ENCODE measurements at places on chromosomes 13 and 19.

GRCh38 chr19:40724855-40725254 lies 7.9 kb downstream of the ITPKC start:
- DNase-seq, result no peak

GRCh38 chr13:30308548-30308947 lies 1.2 kb upstream of the KATNAL1 start:
- no peak for DNase-seq

- no peak for DNase-seq
Measured at GRCh38 chr19:33374236-33374714, 766 bp downstream of the CEBPG start.

GRCh38 chr13:110662091-110662490 lies 43.8 kb downstream of the CARS2 start:
- no peak for DNase-seq

DNA sequence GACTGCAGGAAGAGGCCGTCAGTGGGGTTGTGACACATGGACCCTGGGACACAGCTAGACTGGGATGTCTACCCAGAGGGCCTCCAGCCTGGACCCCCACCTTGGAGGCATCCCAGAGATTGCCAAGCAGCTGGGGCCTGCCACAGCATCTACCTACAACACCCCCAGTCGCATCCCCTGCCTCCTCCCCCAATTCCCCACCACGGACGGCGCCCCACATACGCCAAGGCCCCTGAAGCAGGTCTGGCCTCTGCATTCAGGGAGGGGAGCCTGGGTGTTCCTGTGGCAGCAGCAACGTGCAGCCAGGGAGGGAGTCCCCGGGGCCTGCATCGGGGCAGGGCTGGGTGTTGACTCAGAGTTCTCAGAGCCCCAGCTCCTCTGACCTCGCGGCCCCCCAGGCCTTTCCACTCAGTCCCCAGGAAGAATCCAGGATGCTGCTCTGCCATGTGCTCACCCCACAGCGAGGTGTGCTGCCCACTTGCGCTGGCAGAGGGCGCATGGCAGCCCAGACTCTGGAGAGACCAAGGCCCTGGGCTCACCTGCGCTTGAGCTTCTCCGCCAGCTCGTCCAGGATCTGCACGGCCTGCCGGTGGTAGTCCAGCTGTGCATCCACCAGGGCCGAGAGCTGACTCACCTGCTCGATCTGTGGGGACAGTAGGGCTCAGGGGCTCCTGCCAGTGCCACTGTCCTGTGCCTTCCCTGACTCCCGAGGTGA lies 19.6 kb downstream of the MPND start:
- no peak for DNase-seq

DNA sequence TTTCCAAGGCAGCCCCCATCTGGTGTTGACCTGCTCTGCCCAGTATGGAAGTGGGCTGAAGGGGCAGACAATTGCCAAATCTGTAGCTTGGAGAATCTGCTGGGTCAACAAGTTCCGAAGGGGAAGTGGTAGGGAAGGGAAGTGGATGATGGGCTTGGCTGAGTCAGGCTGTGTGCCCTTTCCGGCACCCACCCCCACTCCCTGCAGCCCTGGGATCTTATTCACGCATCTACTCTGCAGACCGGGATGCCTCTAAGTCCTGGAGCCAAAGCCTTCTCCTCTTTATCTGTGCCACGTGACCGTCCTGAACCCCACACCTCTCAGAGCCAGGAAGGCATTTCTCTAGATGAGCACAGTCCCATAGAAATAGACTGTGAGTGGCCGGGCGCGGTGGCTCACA lies 7.5 kb upstream of the C5AR2 start:
- peak; percentile 31 for DNase-seq

- DNase-seq, result no peak
Measured at GRCh38 chr13:30126903-30127428, 180.4 kb downstream of the KATNAL1 start.

- no peak for DNase-seq
Measured at GRCh38 chr13:41563341-41563983, 106.1 kb downstream of the RGCC start.

DNA sequence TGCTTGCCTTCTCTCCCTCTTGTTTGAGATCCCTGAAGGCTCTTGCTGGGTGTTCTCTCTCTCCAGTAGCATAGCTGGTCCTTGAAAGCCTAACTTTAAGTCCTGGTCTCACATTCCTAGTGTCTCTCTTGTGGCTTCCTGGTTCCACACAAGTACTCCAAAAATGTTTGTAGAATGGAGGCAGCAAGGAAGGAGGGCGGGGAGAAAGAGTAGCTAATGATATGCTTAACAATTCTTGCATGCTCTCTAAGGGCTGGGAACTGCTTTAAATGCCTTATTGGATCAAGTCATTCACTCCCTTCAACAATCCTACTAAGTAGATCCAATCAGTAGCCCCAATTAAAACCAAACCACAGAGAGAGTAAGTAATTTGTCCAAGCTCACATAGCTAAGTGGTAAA lies 357.3 kb downstream of the KLF5 start:
- no peak for DNase-seq

- DNase-seq, result no peak
Measured at GRCh38 chr19:49335784-49336481, 727 bp downstream of the CD37 start.

- no peak for DNase-seq
Measured at GRCh38 chr19:43682824-43683661, 13.1 kb upstream of the PLAUR start.

DNA sequence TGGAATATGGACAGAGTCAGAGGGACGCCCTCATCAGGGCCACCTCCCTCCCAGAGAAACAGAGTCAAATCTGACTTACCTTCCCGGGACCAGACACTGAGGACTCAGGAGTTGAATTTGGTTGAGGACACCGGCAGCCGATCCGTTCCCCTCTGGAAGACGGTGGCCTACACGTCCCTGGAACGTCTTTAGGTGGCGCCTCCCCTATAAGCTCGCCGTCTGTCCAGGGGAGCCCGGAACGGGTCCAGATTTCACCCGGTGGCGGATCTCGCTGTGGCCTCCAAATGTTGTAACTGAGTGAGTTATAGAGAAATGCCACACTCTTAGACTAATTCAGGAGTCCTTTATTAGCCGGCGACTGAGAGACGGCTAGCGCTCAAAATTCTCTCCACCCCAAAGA lies 9.0 kb downstream of the TNFSF14 start:
- no peak for DNase-seq

DNA sequence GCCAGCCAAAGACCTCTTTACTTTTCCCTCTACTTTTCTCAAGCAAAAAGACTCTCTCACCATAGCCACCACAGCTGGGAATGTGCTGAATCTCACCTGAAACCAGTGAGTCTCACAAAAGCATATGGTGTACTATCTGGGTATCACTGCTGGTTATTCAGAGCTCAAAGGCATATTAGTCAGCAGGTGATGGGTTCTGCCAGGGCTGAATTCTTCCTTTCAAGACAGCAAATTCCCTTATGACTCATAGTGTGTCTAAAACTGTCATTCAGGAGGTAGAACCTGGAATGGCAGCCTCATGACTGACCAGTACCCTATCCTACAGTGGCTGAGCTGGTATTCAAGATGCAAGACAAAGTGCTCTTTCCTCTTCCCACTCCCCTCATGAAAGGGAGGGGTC lies 2859.1 kb downstream of the PCDH9 start:
- no peak for DNase-seq

- no peak for DNase-seq
Measured at GRCh38 chr13:25882466-25883357, 169.1 kb downstream of the SHISA2 start.

DNA sequence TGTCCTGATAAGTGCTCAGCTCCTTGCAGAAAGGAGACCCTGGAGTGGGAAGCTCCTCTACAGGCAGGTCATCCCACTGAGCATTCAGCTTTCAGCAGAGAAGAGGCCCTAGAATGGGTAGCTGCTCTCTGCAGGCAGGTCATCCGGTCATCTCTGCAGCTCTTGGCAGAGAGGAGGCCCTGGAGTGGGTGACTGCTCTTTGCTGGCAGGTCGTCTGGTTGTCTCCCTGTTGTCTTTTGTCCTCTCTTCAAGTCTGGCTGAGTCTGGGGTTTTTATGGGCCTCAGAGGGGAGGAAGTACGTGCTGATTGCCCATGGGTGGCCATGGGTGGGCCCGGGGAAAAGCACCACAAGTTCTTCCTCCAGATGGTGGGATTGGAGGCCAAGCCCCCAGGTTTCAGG lies 250.3 kb upstream of the EDNRB start:
- DNase-seq, result no peak

- no peak for DNase-seq
Measured at GRCh38 chr19:2062389-2062729, 11.3 kb upstream of the MKNK2 start.

- DNase-seq, result no peak
Measured at GRCh38 chr13:100275746-100276145, 186.9 kb downstream of the PCCA start.

DNA sequence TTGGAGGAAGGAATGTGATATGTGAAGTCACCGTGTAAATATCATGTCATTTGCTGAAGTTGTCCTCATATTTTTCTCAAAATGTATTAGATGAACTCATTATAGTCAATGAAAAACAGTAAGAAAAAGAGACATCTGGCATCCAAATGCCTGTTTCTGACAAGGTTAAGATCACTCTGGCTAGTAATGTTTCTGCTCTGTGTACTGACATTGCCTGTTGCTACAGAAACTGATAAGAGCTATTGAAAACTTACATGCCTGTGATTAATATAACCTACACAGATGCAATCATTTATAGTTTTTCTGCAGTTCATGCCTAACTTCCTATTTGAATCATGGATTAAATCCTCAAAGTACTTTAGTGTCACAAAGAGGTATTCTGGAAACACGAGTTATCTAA lies 249.8 kb downstream of the NBEA start:
- no peak for DNase-seq

GRCh38 chr13:93244918-93245280 lies 18.3 kb downstream of the GPC6 start:
- no peak for DNase-seq

DNA sequence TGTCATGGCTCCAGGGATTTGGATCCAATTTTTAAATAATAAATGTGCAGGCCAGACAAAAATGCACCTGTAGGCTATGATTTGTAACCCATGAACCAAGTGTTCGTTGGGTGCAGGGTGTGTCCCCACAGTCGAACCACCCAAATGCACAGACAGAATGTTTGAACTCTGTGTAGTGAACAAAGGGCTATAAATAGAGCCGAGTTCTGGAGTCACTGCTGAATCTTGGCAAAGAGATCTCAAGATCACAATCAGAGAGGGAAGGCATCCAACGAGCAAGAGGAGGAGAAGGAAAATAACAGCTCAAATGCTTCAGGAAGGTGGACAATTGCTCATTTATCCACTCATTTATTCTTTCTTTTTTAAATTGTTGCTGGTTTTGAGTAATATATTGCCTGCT lies 547.9 kb downstream of the FGF9 start:
- no peak for DNase-seq

- no peak for DNase-seq
Measured at GRCh38 chr13:24625870-24626849, 54.0 kb upstream of the ATP12A start.

DNA sequence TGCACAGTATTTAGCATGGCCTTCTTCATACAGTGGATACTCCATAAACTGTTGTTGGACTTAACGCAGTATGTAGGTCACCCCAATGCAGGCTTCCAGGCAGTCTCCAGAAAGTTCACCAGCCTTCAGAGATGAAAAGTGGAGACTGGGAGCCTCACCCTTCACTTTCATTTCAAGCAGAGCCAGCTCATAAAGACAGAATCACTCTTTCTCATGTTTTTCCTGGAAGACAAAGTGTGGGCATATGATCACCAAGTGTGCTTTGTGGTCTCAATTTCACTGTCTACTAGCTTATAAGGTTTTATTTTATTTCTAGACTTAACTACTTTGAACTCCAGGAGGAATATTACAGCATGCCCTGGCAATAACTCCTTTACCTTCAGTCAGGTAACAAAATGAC lies 26.3 kb upstream of the TNFSF11 start:
- no peak for DNase-seq

GRCh38 chr19:14113762-14114414 lies 3.7 kb downstream of the PRKACA start:
- DNase-seq, result no peak

GRCh38 chr13:59776924-59777690 lies 386.6 kb downstream of the DIAPH3 start:
- no peak for DNase-seq

- DNase-seq, result no peak
Measured at GRCh38 chr13:43335764-43336163, 312.4 kb downstream of the DNAJC15 start.

GRCh38 chr19:51572908-51573307 lies 1.8 kb downstream of the ZNF175 start:
- DNase-seq, result no peak

- DNase-seq, result no peak
Measured at GRCh38 chr19:55179606-55180484, at the start of gene SYT5. SYT5 (minus strand) TSS chr19:55180289; CDS start chr19:55179041, 1,248 bp downstream.

Data from left cardiac atrium (tissue), 4 donors.